ENCODE measurements at places on chromosomes 2 and 18. TPM values are rescaled to one million over a fixed set of nuclear protein-coding genes. Genes with fewer than 3 reads are reported as not detected.

The LCT gene
- total RNA-seq: not detected

DNA sequence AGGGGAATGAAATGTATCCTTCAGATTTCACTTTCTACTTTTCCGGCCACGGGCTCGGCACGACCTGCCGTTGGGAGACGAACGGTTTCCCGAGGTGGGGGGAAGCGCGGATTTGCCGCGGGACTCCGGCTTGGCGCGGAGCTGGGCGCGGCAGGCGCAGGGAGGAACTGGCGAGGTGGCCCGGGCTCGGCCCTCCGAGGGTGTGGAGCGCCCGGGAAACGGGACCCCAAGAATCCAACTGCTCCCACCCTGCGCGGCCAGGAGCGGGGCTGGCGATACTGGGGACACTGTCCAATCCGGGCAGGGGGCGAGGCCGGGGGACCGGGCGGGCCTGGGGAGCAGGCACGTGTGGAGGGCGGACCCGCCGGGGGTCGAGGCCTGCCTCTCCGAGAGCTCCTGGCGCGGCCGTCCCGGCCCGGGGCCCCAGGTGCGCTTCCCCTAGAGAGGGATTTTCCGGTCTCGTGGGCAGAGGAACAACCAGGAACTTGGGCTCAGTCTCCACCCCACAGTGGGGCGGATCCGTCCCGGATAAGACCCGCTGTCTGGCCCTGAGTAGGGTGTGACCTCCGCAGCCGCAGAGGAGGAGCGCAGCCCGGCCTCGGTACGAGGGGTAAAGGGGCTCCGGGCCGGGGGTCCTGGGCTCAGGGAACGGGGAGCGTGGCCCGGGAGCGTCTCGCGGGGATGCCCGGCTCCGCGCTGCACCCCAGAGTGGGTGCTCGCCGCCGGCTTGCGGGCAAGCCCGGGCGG lies at the start of gene ANXA4:
Gene ANXA4 (plus strand): TSS at position 560 of the 747 bp plus-strand sequence. CDS start 39,432 bp downstream, outside the sequence.
- H3K4me3 ChIP-seq: peak within 1 kb of the TSS; percentile 86
- H3K27ac ChIP-seq: peak within 1 kb of the TSS; percentile 96
- peaks cover 4% of the 10 kb centered on the region for H3K4me1 ChIP-seq
- peak; percentile 84 for DNase-seq
- H3K36me3 ChIP-seq: no peaks in the 10 kb centered on the region

- no peak overlapping the region for H3K4me3 ChIP-seq
- H3K36me3 ChIP-seq: no peaks in the 10 kb centered on the region
- DNase-seq: no peak
Observed at GRCh38 chr2:36513661-36514060, 84.3 kb downstream of the FEZ2 start.

DNA sequence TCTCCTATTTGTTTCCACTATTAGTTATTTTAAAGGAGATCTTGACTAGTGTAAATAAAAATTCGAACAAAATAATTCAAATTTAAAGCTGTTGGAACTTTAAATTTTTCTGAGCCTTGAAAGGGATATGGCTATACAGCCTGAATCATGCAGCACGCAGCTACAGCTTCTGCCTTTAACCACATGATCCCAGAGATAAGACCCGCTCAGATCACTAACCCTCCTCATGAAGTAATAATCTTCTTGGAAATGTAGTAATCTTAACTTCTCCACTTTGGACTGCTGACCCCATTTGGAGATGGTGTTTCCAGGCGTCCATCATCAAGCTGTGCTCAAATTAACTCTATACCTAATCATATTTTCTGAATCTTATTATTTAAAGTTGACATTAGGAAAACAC lies 336.6 kb downstream of the DSC3 start:
- H3K4me3 ChIP-seq: no peak overlapping the region
- H3K27me3 ChIP-seq: no peaks in the 10 kb centered on the region
- H3K4me1 ChIP-seq: no peaks in the 10 kb centered on the region
- H3K36me3 ChIP-seq: no peaks in the 10 kb centered on the region
- H3K27ac ChIP-seq: no peak overlapping the region

The IHH gene
- total RNA-seq: not detected

- H3K4me1 ChIP-seq: no peaks in the 10 kb centered on the region
- no peak overlapping the region for H3K4me3 ChIP-seq
- H3K27ac ChIP-seq: no peak overlapping the region
- H3K27me3 ChIP-seq: no peaks in the 10 kb centered on the region
- DNase-seq: peak; percentile 3
Observed at GRCh38 chr2:109379507-109379906, 234.3 kb downstream of the SEPTIN10 start.

Data from uterus (tissue), 4 donors.